ENCODE measurements at places on chromosomes 7 and 10.

GRCh38 chr7:106421181-106421762 is 136.5 kb upstream of the NAMPT start:
- peak; percentile 62 for DNase-seq

DNA sequence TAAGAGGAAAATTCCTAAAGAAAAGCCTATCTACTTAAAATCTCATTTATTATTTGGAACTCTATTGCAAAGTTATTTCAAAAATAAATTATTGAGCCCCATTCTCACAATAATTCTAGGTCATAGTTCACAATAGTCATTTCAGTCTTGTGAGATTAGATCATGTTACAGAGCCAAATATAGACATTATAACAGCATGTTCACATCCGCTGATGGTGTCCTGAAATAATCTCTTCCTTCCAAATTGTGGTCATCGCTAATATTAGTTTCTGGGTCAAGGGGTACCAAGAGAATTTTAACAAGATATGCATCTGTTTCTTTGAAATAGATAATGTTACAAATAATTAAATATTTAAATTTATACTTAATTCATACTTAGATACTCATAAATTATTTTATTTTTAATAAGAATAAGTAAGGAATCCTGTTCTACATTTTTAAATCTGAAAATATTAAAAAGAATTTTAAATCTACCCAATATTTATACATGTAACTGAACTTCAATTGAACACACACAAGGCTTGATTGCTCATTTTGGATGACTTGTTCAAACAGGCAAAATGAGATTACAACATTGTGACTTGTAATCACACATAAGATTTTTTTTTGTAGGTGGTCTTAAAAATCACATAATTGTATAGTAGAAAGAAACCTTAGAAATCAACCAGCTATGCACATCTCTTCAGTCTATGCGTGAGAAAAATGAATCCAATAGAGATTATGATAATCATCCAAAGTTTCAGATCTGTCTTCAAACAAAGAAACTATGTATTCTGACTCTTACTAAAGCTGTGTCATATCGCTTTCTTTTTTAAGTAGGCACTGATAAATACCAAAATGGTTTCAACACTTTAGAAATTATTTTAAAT is 13.1 kb downstream of the GNAT3 start:
- DNase-seq, result no peak

DNA sequence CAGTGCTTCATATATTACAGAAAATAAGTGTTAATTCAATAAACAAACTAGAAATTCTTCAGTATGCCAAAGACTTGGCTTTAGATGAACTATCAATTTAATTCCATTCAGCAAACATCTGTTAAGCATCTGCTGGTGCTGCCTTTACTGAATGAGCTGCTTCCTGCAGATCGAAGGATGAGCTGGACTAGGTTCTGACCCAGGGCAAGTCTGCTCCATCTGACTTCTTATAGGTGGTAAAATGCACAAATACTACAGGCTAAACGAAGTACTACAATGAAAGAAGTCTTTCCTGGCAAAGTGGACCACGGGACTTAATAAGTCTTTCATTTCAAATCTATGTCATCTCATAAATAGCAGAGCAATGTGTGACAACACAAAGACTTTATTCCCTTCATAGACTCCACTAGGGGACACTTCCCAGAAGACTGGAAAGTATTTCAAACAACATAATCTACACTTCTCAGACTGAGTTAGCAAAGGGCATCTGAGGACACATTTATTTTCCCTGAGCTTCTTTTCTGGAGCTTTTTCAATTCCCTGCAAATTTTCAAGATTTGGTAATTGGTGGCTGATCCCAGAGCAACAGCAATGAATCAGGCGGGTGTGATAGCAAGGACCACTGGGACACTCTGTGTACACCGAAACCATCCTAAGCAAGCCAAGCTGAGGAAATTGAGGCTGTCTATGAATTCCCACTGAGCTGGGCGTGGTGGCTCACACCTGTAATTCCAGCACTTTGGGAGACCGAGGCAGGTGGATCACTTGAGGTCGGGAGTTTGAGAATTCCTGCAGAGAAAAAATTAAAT is 108.9 kb upstream of the FRMD4A start:
- no peak for DNase-seq

DNA sequence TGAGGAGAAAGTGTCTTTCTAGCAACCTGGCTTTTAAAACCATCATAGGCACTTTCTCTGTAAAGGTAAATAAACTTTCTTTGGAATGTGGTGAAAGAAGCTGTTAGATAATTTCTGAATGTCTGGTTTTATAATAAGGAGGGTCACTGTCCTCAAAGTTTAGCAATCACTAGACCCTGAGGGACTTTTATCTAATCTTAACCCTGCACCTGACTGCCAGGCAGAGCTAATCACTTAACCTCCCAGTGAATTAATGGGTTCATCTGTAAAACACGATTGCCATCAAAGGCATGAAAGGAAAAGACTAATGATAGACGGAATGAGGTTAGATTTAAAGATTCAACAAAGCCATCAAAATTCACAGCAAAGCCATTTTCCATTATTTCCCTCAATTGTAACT is 553.8 kb downstream of the GRM8 start:
- no peak for DNase-seq

DNA sequence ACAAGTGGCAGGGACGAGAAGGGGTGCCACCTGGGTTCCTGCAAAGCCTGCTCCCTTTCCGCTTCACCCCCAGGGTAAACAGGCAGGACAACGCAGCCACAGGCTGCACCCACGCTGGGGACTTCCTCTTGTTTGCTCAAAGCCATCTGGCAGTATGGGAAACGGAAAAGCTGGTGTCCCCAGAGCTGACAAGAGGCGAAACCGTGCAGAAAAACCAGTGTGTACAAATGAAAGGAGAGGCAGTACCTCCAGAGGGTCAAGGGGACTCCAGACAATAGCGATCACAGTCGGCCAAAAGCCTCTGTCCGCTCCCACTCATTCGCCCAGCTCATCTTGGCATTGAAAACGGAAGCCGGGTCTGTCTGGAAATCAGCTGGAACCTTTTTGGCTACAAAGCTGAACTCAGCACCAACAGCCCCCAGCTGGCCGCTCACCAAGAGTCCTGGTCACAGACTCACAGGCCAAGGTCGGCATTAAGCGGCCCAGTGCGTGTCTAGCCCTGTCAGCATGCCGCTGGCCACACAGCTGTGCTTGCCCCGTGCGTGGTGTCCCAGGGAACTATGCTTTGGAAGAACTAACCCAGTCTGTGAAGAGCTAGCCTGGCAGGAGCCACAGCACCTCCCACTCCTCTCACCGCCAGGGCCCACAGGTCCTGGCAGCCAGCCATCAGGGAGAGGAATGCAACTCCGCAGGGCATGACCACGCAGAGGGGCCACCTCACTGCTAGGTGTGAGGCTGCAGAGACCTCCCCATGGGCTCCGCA is 10.4 kb downstream of the TNS3 start:
- DNase-seq, result no peak

DNA sequence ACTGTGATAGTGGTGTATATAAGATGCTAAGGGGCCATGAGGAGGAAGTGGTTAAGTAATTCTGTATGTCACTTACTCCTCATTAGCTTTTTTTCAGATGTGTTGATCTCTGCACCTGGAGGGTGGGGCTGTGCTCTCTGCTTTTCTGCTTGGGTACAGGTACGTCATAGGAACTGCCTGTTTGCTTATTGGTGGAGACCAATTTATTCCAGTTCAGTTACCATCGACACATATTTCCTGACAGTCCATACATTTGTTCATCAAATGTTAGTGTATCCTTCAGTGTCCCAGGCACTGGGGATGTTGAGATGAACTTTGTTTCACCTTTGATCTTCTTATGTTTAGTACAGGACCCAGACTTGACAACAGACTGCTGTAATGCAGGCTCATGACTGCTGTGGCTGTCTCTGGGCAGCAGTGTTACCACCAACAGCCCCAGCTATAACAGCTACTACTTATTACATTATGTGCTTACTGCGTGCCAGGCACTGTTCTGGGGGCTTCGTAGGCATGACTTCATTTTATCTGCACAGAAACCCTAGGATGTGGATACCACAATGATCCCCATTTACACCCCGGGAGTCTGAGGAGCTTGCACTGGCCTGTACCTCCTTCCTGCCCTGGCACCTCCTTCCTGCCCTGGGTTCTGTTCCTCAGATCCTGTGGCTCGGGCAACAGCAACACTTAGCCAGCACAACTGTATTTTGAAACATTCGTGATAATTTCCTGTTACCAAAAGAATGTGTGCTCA is 87.4 kb downstream of the BUB3 start:
- peak; percentile 11 for DNase-seq

DNA sequence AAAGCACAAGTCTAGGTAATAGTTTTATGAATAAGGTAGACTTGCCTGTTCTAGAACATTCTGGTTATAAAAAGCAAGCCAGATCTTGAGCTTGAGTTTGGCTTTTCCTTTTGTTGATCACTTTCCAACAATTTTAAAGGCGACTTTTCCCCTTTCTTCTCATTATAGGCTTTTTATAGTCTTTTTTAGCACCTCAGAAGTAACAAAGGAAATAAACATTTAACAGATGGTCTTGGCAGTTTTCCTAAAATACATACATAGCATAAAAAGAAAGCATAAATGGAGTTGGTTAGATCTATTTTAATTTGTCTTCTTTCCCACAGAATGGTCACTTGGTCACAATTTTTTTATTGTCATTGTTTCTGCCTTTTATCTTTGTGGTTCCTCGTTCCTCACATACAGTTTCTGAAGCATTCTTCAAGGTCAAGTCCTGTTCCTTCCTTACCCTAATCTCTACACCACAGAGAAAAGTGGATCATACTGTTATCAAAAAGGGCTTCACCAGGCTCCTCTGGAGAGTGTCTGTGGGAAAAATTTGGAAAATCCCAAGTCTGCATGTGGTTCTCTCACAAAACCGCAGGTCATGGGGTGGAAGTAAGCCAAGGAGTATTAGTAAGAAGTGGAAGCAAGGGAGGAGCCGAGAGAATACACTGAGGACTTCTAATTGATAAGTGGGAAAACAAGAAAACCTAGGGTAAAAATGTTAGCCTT is 31.3 kb downstream of the THNSL1 start:
- DNase-seq, result no peak

GRCh38 chr10:33082373-33082895 is 124.4 kb upstream of the ITGB1 start:
- no peak for DNase-seq

GRCh38 chr7:47514367-47514766 is 67.5 kb downstream of the TNS3 start:
- DNase-seq, result no peak

DNA sequence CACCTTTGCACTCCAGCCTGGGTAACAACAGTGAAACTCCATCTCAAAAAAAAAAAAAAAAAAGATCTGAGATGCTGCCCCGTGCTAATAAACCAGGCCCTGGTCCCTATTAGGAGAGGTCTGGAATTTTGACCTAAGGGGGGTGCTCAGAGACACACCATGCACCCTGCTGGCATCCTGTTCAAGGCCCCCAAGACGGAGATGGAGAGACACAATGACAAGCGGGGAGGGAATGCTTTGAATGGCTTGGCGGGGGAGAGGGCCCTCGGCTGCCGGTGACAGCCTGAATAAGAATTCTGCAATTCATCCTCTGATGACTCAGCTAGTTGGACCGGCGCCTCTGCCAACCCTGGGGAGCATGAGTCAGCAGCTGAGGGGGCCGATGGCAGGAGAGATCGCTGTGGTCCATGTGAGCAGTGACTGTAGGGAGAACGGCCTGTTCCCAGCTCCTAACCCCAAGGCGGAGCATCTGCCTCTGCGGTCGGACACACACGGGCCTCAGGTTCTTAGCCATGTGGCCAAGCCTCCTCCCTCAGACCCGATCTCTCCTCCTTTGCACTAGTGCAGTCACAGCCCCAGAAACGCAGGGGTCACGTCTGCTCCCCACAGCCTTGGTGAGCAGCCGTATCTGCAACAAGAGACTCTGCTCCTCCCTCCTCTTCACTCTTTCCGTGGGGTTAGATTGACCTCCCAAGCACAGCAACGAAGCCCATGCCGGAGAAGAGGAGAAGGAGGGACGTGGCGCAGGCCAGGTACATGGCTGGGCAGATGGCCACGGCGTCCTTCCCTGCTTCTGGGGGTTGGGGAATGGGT is 14.9 kb downstream of the TRIM56 start:
- DNase-seq, result peak; percentile 87

DNA sequence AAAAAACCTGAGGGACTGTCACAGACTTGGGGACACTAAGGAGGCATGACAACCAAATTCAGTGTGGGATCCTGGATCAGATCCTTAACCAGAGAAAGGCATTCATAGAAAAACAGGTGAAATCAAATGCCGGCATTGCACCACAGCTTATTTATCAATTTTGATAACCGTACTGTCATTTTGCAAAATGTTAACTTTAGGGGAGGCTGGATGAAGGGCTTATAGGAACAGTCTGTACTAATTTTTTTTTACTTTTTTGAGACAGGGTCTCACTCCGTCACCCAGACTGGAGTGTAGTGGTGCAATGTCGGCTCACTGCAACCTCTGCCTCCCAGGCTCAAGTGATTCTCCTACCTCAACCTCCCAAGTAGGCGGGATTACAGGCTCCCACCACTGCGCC is 217.1 kb downstream of the ELMO1 start:
- DNase-seq, result no peak

DNA sequence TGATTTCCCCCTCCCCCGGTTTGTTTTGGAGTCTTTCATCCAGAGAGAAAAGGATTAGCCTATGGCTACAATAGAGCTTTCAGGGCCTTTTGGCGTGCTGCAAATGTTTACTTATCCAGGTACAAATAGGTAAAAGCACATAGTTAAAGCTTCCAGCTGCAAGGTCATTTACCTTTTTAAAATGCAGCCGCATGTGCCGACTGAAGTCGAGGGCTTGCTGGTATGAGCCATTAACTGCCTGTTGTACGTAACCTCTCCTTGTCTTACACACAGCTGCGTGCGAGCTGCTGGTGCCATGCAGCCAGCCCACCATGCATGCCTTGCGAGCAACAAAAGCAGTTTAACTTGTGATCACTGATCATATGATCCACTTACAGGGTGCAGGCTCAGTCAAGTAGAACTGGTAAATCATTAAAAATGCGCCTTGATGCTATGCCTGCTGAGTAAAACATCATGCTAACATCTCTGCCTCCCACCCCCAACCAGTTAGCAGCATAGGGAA is 866.4 kb downstream of the LRMDA start:
- DNase-seq, result no peak

GRCh38 chr7:38306171-38306570 is 32.7 kb upstream of the TARP start:
- DNase-seq, result no peak

GRCh38 chr10:126930883-126931503 is 25.8 kb downstream of the DOCK1 start:
- no peak for DNase-seq

- no peak for DNase-seq
Measured at GRCh38 chr10:75982611-75983369, 551.4 kb downstream of the LRMDA start.

DNA sequence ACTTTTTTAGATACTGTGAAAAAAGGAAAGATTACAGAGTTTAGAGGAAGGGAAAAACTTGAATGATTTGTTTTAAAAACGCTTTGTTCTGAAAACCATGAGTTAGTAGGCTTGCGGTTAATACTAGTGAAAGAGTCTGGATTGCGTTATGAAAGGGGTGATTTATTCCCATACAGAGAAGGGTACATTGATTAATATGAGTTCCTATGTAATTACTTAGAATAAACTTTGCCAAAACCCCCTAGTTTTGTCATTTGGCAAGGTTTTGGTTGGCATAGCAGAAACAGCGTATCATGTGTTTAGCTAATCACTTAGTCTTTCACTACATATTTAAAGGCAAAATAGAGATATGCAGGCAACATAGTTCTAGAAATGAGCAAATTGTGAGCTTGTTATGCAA is 91.2 kb upstream of the POT1 start:
- no peak for DNase-seq

Measured in activated CD4-positive, alpha-beta T cell treated with anti-CD3 and anti-CD28 coated beads, Interleukin-2, Interleukin-6, amounts not matched to agents 100 ng/mL and 50 ng/mL, durations not matched to agents 16 hours and 8 hours (primary cell).